ENCODE measurements at places on chromosomes 2 and 18. TPM values are rescaled to one million over a fixed set of nuclear protein-coding genes. Genes with fewer than 3 reads are reported as not detected.

Gene ACTG2
- 1,273 TPM for total RNA-seq

Gene RAMP1
- total RNA-seq = 461 TPM

Gene BCL2
- total RNA-seq = 61.1 TPM

Gene RAB17
- 4.6 TPM for total RNA-seq
